ENCODE measurements at places on chromosomes 6 and 20.

DNA sequence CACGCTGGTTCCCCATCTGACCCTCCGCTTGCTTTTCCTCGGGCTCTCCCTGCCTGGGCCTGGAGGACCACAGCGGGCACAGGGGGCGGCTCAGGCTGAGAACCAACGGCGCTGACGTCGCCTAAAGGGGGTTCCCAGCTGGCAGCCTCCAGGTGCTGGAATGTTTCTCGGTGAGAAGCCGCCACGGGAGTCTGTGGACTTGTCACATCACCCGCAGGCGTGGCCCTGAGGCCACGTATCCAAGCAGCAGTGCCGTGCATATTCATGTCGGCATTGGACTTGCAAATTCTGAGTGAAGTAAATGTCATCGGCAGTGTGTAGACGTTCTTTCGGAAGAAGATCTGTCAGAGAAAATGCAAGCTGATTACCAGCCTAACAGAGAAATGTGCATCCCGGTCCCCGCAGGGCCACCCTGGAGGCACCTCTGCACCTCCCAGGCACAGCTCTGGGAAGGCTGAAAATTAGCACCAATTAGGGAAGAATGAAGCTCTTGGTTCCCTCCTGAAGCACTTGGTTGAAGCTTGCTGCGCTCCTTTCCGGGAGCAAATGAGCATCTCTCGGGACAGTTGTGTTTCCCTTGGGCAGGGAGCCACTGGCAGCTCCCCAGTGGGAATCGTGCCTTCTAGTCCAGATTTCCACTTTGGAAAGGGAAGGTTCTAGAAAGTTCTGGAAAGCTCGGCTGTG lies 24.3 kb downstream of the NTSR1 start:
- no peak for DNase-seq

DNA sequence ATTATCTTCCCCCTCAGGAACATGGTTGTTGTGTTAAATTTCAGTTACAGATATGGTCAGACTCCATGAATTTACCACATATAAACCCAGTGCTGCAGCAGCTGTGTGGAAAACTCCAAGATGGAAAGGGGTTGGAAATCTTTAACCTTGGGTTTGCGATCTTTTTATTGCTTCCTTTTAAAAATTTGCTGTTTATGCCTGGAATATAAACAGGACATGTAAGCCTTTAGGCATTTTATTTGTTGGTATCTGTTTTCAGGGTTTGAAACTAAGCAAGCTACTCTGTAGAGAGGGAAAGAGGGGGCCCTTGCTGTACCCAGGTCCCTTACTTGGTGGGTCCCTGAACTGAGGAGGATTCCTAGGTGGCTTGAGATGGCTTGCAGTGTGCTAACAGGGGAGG lies 778 bp downstream of the PKIG start:
- no peak for DNase-seq

DNA sequence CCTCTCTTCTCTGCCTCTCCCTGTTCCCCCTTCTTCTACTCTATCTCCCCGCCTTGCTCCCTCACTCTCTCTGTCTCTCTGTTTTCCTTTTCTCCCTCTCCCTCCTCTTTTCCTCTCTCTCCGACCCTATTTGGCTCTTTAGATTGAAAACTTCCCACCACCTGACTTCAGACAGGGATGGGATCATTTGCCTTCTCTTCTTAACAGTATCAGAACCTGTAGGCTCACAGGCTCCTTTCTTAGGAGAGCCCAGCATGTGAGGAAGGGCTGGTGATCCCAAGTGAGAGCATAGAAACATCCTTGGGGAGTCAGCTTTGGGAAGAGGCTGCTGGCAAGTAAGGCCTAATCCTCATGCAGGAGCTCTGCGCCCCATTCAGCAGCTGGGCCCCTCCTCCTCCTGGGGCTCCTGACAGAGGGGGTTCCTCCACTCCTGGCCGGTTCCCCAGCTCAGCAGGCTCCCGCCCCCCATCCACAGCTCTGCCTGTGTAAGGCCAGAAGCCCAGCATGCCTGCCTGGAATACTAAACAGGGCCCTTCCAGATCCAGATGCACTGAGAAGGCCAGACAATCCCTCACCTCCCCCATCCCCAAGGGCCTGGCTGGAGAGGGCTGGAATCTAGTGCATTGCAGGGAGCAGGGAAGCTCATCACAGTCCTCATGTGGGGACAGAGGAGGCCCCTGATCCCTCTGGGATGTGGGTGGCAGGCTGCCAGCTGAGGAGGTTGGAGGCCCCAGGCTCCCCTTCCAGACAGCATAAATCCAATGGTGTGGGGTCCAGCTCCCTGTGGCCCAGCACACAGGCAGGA lies 93.4 kb downstream of the PTPRT start:
- no peak for DNase-seq

DNA sequence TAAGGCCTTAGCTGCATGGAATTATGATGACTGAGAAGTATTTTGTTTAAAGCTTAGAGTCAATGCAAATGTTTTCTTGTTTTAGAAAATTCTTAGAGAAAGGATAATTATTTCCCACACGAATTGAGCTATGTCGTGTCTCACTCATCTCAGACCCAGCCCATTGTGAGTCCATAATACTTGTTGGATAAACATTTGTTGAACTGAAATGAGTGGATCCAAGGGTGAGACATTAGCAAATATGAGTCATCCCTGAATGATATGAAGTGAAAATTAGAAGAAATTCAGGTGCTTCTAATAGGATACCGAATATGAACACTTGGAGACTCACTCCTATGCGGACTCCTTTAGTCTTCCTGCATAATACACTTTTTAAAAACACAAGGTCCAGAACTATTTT lies 41.6 kb upstream of the ARMC2 start:
- no peak for DNase-seq

GRCh38 chr6:21193790-21194475 lies 399.6 kb upstream of the SOX4 start:
- DNase-seq: no peak

DNA sequence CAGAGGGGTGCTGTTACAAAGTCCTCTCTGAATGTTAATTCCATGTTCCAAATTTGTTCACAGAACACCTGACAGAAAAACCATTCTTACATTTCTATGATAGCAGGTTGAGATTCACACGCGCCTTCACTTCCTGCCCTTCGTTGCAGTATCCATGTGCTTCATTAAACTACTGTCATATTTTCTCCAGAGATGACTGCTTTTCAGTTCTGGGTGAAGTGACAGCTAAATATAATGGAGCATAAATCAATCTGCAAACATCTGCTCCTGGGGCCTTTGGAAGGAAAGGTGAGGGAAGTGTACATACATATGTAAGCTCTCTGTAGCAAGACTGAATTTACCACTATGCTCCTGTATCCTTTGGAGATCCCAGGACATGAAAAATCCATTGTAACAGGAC lies 750.2 kb downstream of the HDGFL1 start:
- DNase-seq: no peak

- DNase-seq: peak; percentile 13
Observed at GRCh38 chr6:1527073-1527457, 82.7 kb upstream of the FOXC1 start.

DNA sequence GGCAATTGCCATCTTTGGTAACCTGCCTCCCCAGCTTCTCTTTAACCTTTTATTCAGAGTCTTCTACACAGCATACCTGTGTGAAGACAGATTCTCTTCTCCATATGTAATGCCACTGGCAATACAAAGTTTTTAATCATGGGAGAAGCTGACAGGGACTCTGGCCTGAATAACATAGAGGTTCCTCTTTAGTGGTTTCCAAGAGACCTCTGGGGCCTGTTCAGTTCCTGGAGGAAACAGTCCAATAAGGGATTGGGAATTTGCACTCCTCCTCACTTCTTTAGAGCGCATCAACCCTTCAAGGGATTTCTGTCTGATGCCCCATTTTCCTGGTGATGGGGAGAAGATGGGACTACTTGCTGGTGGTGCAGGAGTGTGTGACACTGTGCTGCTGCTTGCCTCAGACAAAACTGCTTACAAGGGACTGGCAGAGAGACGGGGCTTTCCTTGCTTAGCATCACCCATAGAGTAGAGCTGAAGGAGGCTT lies 1.4 kb downstream of the RIMS1 start:
- DNase-seq: no peak

GRCh38 chr6:28794175-28795002 lies 129.4 kb downstream of the TRIM27 start:
- no peak for DNase-seq

DNA sequence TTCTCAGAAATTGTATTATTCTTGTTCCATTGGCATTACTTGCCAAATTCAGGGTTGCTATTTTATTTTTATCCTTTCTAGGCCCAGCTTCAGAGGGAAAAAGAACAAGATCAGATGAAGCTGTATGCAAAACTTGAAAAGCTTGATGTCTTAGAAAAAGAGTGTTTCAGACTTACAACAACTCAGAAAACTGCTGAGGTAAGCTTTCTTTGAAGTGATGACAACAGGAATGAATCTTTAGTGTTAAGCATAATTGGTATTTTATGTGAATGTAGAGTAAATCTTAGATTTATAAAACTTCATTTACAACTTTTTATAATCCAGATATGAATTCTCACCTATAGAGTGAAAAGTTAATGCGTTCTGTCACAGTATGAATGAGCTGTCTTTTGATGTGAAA lies 58.4 kb downstream of the CEP57L1 start:
- DNase-seq: no peak

- DNase-seq: no peak
Observed at GRCh38 chr6:77816766-77817270, 164.0 kb downstream of the MEI4 start.

GRCh38 chr20:33933469-33933909 lies 60.2 kb upstream of the RALY start:
- DNase-seq: peak; percentile 61

DNA sequence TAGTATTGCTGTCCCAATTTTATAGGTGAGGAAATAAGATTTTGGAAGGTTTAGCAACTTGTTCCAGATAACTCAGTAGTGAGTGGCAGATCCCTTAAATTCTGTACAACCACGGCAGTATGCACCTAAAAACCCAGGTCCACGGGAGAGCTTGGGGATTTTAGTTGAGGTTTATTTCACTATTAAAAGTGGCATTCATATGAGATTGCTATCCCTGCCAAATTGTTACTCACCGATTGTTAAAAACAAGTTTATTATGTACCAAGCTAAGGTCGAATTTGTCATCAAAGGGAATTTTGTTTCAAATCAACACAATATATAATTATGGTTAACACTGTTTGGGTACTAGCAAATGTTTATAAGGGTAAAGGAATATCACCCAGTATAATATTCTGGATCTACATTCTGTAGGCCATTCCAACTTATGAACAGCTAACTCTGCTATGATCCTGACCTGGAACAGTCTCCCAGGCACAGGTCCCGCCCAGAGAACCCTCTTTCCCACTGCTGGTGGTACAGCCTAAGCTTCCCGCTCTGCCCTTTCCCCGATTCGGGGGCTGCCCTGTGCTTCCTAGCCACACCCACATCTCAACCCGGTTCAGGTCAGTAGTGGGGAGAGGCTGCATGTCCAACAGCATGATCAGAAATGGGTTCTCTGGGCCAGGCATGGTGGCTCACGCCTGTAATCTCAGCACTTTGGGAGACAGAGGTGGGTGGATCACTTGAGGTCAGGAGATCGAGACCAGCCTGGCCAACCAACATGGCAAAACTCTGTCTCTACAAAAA lies 24.9 kb downstream of the GPLD1 start:
- no peak for DNase-seq

DNA sequence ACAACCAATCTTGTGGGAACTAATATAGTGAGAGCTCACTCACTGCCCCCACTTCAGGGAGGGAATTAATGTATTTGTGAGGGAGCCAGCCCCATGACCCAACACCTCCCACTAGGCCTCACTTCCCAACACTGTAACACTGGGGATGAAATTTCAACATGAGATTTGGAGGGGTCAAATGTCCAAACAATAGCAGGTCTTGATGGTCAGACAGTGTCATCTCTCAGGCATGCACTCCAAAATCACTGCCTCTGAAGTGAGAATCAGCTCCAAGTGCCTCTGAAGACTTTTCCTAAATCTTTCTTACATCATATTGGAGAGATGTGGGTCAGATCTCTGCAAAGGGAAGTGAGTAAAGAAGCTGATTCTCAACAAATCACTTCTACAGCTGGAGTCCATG lies 13.8 kb upstream of the SAYSD1 start:
- no peak for DNase-seq

DNA sequence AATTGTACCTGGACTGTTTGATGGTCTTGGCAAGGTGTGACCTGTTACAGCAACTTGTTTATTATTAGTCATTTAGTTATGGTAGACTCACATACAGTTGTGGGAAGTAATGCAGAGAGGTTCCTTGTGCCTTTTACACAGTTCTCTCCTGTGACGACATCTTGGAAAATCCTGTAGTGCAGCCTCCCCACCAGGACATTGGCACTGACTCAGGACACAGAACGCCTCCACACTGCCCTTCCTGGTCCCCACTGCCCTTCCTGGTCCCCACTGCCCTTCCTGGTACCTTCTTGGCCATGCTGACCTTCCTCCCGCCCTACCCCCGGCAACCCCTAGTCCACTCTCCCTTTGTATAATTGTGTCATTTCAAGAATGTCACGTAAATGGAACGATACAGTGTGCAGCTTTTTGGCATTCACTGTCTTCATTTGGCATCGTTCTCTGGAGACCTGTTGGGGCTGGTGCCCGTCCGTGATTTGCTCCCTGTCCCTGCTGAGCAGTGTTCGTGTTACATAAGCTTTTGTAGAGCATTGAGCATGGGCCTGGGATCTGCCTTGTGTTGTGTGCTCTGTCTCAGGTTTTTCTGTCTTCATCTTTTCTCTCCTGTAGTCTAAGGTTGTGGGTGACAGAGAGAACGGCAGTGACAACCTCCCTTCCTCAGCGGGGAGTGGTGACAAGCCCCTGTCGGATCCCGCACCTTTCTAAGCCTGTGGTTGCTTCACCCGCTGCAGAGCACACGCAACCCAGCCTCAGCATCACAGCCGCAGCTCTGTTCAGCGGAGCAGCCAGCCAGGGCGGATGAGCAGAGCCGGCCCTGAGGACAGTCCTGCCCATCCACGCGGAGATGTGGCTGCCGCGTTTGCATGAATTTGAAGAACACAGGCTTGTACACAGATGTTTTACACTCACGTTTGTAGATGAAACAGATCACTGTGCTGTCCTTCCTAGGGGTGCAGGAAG lies 5.4 kb upstream of the DNAJC5 start:
- DNase-seq: no peak

DNA sequence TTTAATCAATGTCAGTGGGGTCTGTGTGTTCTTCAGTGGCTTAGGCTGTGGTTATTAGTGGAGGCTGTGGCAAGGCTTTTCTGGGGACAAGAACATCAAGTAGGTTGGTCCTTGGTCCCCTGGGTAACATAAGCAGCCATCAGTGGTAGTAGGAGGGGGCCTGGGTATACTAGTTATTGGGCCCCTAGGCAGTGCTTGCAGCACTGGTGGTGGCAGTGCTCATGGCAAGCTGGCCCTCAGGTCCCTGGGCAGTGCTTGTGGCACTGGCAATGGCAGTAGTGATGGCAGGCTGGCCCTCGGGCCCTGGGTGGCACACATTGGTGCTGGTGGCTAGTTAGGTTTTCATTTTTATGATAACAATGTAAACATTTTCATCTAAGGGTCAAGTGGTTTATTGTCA lies 32.5 kb upstream of the MAS1 start:
- DNase-seq: no peak

Measured in activated T-cell treated with anti-CD3 and anti-CD28 coated beads, Interleukin-2, amount 50 U/mL, for 72 hours (primary cell).